ENCODE measurements at places on chromosomes 2 and 18.

DNA sequence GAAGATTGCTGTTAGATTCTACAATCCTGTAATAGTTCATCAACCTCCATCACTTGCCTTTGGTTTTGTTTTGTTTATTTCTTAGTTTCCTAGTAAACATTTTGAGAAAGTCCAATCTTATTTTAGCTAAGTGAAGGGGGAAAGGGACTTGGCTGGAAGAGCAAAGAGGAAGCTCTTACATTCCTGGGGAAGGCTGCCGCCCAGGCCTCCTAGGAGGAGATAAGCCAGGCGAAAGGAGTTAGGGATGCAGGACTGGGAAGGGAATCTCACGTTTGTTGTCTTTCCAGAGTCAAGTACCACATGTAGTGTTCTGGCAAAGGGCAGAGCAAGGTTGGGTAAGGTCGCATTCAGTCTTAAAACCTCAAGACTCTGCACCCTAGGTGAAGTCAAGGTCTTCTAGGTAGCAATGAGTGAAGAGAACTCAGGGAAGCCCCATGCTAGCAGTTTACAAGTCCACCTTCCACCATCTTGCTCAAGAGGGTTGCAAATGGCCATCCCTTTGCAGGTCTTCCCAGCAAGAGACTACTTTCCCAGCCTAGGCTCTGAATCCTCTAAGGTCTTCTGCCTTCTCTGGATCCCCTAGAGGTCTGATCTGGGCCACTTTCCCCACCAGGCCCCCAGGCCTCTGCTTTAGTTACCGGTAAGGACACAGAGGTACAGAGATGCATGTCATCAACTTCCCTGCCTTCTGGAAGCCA is 320.7 kb downstream of the CYP26B1 start:
- DNase-seq, result no peak

GRCh38 chr2:28390241-28390745 is 2.4 kb upstream of the FOSL2 start:
- DNase-seq, result peak; percentile 45

DNA sequence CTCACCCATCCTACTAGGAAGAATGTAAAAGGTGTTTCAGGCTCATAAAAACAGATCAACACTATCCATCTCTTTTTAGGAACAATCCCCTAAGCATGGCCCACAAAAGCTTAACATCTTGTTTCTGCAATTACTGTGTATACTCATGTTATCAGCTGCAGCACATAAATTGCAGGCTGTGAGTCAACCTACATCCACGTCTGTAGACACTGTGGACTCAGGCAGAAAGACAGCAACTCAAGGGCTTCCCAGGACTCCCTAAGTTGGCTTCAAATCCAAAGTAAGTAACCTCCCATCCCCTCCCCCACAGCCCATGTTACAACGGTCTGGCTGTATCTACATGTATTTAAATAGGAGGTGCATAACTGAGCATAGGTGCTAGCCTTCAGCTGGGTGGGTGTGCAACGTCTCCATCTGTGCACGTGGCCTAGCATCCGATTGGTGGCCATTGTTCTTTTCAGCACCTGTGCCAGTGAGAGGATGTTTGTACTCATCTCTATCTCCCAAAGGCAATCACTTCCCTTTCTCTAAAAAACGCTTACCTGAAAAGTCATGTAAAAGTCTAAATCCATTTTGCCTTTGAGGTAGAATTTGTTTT is 30.1 kb downstream of the UXS1 start:
- DNase-seq, result no peak

DNA sequence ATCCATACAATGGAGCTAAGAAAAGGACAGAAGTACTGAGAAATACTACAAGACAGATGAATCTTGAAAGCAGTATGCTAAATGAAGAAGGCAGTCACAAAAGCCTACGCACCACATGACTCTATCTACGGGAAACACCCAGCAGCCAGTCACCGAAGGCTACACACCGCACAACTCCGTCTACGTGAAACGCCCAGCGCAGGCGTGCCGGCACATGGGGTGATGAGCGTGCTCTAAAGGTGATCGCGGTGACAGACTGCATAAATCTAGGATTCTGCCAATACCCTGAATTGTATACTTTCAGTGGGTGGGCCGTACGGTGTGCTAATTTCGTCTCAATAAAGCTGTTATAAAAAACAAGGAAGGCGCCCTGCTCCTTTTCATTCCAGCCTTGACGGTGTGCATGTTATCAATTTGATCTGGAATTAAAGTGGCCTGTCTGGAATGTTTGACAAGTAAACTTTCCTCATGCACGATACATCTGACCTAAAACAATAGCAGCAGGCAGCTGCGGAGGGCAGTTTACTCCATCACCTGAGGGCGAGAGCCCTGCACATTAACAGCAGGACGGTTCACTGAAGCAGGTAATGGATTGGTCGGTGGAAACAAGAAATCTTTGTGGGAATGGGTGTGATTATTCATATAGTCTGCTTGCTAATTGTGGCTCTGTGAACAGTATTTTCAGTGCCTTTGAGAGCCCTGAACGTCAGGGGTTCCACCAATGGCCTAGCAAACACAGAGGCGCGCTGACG is 86.2 kb upstream of the SALL3 start:
- DNase-seq, result no peak

DNA sequence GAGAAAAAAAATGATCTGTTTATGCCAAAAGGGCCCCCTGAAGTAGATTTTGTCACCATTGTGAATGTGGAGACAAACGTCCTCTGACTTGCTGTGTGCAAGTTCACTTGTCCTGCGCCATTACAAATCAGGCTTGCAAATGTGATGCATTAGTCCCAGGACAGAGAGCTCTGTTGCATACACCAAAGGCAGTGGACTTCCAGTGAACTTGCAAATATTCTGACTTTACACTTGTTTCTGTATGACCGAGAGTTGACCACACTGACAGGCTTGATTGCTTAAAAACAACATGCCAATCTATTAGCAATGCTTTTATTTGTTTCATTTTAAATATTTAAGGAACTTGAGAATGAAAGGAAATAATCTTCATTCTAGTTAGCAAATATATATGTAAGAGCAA is 293.2 kb downstream of the PLCL1 start:
- DNase-seq, result no peak

DNA sequence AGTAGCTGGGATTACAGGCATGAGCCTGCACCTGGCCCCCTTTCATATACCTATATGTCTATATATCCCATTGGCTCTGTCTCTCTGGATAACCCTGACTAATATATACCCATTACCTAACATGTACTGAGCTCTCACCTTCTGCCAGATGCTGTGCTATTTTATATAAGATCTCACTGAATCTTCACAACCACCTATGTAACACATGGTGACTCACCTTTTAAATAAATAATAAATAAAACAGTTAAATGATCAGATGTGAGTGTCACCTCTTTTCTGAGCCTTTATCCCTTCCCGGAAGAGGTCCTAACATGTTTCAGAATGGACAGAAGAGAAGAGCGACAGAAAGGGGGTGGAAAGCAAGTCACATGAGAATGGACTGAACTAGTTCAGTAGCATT is 123.1 kb downstream of the SPIRE1 start:
- no peak for DNase-seq

DNA sequence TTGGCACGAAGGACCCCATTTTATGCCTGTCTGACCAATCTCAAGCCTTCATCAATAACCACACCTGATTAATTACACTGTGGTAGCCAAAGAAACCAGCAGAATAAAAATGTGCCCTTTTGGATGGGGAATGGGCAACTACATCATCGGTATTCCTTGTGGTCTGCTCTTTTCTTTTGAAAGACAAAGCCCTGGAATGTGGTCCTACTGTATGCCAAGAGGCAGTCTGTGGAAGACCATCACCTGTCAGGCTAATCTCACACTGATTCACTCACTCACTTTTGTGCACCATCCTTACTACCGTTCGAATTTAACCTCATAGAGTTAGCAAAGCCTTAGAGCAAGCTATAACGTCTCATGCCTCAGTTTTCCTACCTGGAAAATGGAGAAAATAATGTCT is 275.2 kb upstream of the LRRTM1 start:
- DNase-seq, result no peak

Measured in SHP77 treated with DMSO at 0.1 percent for 48 hours (cell line).